Myometrial cell (primary cell): ENCODE measurements at places on chromosomes 2 and 18. TPM values are rescaled to one million over a fixed set of nuclear protein-coding genes. Genes with fewer than 3 reads are reported as not detected.

OXER1 gene
- not detected in 2 replicates for total RNA-seq

ANO7 gene
- total RNA-seq: 0.29 TPM in 1 of 2 replicates, not detected in the other

CFC1 gene
- not detected in 2 replicates for total RNA-seq

GYPC gene
- total RNA-seq: 71.8 and 93.1 TPM in 2 replicates

NFATC1 gene
- 3.7 and 6.6 TPM in 2 replicates for total RNA-seq

PCARE gene
- not detected in 2 replicates for total RNA-seq

GPR75 gene
- 1.4 and 1.8 TPM in 2 replicates for total RNA-seq

XIRP2 gene
- total RNA-seq: not detected in 2 replicates

NEU2 gene
- not detected in 2 replicates for total RNA-seq

UPP2 gene
- not detected in 2 replicates for total RNA-seq

PROKR1 gene
- total RNA-seq: not detected in 2 replicates

POTEI gene
- not detected in 2 replicates for total RNA-seq

SCN1A gene
- total RNA-seq: not detected in 2 replicates

TNFRSF11A gene
- not detected in 2 replicates for total RNA-seq

MROH2A gene
- total RNA-seq: not detected in 2 replicates

SCN9A gene
- 15.0 and 15.2 TPM in 2 replicates for total RNA-seq

BARD1 gene
- 8.9 and 9.5 TPM in 2 replicates for total RNA-seq
